ENCODE measurements at places on chromosomes 7 and 10.

DNA sequence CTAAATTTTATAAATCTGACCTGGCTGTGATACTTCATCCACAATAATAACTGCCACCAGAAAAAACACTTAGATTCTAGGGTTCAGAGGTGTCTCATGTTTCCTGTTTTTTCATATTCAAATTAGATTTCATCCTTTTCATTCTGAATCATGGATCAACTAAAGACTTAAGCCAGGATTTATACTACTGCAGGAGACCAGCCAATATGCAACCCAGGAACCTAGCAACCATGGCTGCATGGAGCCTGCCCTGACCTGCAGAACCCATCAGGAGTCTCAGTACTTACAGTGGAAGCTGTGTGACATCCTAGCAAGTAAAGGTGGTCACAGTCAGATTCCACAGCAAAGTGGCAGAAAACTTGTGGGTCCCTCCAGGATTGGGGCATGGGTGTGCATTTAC, 40.5 kb upstream of the RNF148 start:
- DNase-seq = no peak

DNA sequence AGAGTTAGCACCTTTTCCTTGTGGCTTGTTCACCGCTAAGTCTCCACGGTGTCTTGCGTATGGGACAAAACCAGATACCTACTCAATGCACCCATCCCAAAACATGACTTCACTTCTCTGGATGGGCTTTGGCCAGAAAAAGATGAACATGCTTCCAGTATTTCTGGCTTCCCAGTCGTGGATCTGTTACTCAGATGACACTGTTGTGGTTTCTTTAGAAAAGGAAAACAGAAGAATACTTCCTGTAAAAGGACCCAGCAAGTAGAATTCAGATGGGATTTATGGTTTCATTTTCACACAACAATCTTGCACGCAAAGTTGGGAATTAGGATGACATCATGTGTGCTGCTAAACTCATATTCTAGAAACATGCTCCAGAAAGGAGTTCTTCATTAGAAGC, 216.7 kb downstream of the ADAM12 start:
- no peak for DNase-seq

DNA sequence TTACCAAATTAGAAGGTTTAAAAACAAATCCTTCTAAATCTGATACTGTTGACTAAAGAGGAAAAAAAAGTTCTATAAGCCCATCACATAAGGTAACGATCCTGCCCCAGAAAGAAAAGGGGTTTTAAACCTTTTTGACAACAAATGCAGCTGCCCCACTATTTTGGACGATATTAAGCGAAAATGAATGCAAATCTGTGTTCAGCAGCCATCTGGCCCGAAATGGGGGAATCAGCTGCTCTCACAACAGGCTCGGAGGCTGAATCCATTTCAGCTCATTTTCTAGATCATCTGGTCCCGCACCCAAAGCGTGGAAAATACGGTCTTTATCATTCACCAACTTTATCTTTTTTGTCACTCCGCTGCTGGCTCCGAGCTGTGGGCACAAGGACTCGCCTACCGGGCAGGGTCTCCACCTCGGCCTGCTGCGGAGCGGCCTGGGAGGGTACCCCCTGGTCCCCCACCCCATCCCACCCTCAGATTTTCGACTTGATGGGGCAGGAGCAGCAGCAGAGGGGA, 2.4 kb upstream of the EBF3 start:
- no peak for DNase-seq

GRCh38 chr7:23490357-23491135, 20.3 kb upstream of the IGF2BP3 start:
- peak; percentile 45 for DNase-seq

GRCh38 chr10:121690152-121690848, 92.1 kb upstream of the FGFR2 start:
- DNase-seq = no peak

GRCh38 chr10:124040451-124041188, 52.8 kb downstream of the CHST15 start:
- no peak for DNase-seq

- no peak for DNase-seq
Observed at GRCh38 chr7:150686030-150686631, 625 bp downstream of the GIMAP2 start.

GRCh38 chr7:121961089-121961867, 88.3 kb downstream of the PTPRZ1 start:
- no peak for DNase-seq

All from T-helper 9 cell (primary cell).